ENCODE measurements at places on chromosomes 12 and 14. TPM values are rescaled to one million over a fixed set of nuclear protein-coding genes. Genes with fewer than 3 reads are reported as not detected.
A peak's percentile ranks its signal among the peaks of the same experiment; 100 is the strongest.

GRCh38 chr14:84477996-84478395, 1051.9 kb upstream of the FLRT2 start:
- no peak for DNase-seq

- no peak for DNase-seq
These were observed 22.1 kb downstream of the OR10P1 start for GRCh38 chr12:55658635-55659391.

CLEC2A gene
- 3.7 TPM for total RNA-seq

CMA1 gene
- not detected for total RNA-seq

DNA sequence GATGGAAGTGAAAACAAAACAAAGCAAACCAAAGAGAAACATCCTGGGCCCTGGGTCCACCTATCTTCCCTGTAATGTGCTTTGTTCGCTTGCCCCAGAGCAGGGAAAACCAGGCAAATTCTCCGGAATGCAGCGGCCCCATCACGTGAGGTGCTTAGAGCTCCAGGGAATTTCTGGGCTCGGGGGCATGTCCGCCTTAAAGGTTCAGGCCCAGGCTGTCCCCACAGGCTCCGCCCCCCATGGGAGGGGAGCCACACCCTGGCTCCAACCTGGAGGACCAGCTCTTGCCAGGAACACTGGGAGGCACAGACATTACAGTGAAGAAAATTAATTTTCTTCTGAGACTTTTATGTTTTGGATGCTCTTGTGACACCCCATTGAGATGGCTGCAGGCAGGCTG, 69.9 kb downstream of the RBM19 start:
- DNase-seq = peak; percentile 67

DNA sequence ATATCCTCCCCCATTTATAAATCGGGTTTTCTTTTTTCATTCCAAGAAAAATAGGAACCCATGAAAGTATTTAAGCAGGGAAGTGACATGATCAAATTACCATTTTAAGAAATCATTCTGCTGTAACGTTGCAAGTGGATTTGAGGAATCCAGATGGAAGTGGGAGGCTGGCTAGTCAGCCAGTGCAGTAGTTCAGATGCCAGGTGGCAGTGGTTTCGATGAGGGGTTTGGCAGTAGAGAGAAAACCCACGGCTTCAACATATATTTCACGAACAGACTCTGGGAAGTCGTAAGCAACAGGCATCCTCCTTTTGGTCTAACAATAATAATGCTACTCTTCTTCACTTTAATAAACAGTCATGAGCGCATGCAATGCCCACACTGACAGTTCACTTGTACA, 25.0 kb downstream of the PDZRN4 start:
- no peak for DNase-seq

GLIPR1L2 gene
- total RNA-seq = not detected

DNA sequence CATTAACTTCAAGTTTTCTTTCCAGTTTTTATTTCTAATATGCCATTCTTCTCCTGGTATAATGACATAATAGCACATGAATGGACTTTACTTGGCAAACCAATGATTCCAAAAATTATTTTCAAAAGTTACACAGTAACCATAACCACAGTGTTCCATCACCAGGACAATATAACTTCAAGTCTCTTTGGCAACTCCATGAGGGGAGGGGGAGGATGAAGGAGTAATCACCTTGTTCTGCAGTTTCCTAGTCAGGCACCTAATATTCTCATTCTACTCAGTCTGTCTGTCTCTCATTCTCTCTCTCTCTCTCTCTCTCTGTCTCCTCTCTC, 66.6 kb downstream of the BTG1 start:
- DNase-seq = no peak

CCDC175 gene
- 0.19 TPM for total RNA-seq

DNA sequence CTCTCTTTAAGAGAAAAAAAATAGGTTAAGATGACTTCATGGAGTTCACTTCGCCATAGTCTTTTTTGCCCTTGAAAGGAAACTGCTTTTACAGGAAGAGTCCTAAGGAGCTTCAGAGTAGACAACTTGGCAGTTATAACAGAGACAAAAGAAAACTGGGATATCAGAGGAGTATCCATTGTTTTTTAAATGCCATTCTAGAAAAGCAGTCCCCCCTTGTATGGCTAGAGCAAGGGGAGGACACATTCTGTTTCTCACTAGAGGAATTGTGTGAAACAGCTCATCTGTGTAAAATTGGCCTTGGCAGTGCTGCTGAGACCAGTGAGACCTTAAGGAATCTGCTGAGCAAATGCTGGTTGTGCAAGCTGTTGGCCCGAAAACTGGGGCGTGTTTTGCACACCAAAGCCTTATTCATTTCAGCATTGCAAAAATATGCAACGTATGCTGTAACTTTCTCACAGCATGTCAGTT, 128.0 kb downstream of the GPR135 start:
- no peak for DNase-seq

GZMH gene
- not detected for total RNA-seq

- no peak for DNase-seq
These were observed 112.7 kb downstream of the METTL25 start for GRCh38 chr12:82470906-82471512.

SLC25A21 gene
- 6.9 TPM for total RNA-seq

DNA sequence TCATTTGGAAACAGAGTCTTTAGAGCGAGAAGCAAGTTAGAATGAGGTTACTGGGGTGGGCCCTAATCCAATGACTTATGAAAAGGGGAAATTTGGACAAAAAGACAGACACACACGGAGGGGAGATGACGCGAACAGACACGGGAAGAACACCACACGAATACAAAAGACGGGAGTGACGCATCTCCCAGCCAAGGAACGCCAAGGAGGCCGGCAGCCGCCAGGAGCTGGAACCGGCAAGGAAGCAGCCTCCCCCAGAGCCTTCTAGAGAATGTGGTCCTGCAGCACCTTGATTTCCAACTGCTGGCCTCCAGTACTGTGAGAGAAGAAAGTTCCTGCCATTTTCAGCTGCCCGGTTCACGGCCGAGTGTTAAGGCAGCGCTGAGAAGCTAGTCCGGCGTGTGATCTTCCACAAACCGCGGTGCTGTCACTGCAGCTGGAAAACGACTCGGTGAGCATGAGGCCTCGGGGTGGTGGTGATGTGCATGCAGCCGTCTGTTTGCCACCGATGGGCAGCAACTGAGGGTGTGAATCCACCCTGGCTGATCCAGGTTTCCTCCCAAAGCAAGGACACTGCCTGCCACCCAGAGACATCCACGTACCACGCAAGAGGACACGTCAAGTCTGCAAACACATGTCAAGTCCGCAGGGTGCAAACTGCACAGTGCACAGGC, 124.5 kb downstream of the NCOR2 start:
- DNase-seq = no peak

- no peak for DNase-seq
These were observed 37.7 kb downstream of the TAOK3 start for GRCh38 chr12:118334939-118335567.

OTX2 gene
- total RNA-seq = 33.9 TPM

GRCh38 chr12:24921251-24922038, 27.5 kb downstream of the BCAT1 start:
- no peak for DNase-seq

ST8SIA1 gene
- total RNA-seq = 4.4 TPM

DNA sequence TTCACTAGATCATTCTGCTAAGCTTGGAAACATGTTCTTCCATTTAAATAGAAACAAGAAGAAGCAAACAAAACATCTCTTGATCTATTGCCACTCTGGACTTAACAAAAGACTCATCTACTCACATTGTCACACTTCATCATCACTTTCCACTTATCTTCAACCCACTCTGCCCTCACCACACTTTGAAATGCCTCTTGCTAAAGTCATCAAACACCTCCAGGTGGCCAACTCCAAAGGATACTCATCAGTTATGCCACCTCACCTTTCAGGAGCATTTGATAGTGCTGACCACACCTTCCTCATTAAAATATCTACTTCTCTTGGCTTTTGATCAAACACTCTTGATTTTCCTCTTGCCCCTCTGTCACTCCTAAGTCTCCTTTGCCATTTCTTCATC, 7.2 kb downstream of the EFCAB11 start:
- DNase-seq = no peak

CLEC6A gene
- total RNA-seq = not detected

GRCh38 chr14:54650959-54651351, 84.0 kb downstream of the SAMD4A start:
- DNase-seq = no peak

Data from H1 (cell line).